GM23338 (cell line): ENCODE measurements at places on chromosomes 2 and 18. TPM values are rescaled to one million over a fixed set of nuclear protein-coding genes. Genes with fewer than 3 reads are reported as not detected.

GRCh38 chr2:217079165-217079564 lies 219.3 kb upstream of the TNP1 start:
- H3K27me3 ChIP-seq = no peaks in the 10 kb centered on the region
- no peak for DNase-seq
- H3K27ac ChIP-seq = no peak overlapping the region
- H3K4me1 ChIP-seq = no peaks in the 10 kb centered on the region

- DNase-seq = peak; percentile 13
- no peaks in the 10 kb centered on the region for H3K36me3 ChIP-seq
- no peak overlapping the region for H3K27ac ChIP-seq
- no peaks in the 10 kb centered on the region for H3K27me3 ChIP-seq
Observed at GRCh38 chr18:50696929-50697328, 122.9 kb downstream of the MRO start.

GRCh38 chr2:3626812-3627499 lies 31.0 kb upstream of the ALLC start:
- no peaks in the 10 kb centered on the region for H3K36me3 ChIP-seq
- no peaks in the 10 kb centered on the region for H3K27me3 ChIP-seq
- no peak overlapping the region for H3K27ac ChIP-seq
- no peak overlapping the region for H3K4me3 ChIP-seq
- no peak for DNase-seq
- no peaks in the 10 kb centered on the region for H3K4me1 ChIP-seq

DNA sequence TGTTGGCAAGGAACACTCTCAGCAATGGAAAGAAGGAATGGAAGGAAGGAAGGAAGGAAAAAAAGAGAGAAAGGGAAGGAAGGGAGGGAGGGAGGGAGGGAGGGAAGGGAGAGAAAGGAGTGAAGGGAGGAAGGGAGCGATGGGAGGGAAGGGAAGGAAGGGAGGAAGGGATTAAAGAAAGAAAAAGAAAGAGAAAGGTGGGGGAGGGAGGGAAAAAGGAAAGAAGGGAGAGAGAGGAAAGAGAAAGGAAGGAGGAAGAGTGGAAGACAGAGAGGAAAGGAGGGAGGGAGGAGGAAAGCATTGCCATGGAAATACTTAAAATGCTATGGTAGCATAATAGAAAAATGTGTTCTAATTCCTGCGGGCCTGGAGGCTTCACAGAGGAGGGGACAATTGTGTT lies 22.4 kb downstream of the TTR start:
- no peaks in the 10 kb centered on the region for H3K27me3 ChIP-seq
- H3K4me3 ChIP-seq = no peak overlapping the region
- no peak overlapping the region for H3K27ac ChIP-seq
- no peaks in the 10 kb centered on the region for H3K36me3 ChIP-seq
- DNase-seq = no peak

GRCh38 chr2:235161565-235161964 lies 209.7 kb downstream of the SH3BP4 start:
- H3K4me1 ChIP-seq = peaks cover 8% of the 10 kb centered on the region
- no peaks in the 10 kb centered on the region for H3K27me3 ChIP-seq
- no peaks in the 10 kb centered on the region for H3K36me3 ChIP-seq
- no peak overlapping the region for H3K27ac ChIP-seq

DNA sequence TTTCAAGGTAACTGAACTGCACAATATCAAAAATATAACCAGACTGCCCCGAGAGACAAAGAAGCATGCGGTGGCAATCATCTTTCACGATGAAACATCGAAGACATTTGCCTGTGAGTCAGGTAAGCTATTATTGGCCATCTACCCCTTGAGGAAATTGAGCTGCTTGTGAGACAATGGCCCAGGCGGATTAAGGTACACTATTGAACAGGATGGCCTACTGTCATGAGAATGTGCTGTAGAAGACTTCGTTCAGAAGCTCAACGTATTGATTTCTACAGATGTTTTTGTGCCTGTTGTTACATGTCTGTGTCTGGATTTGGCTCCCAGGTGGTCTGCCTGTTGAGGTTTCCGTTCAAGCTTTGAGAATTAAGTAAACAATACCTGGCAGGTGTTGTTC lies 198.7 kb downstream of the DOK6 start:
- no peaks in the 10 kb centered on the region; the same call in 1 of the 2 replicates for H3K36me3 ChIP-seq
- DNase-seq = no peak
- H3K4me3 ChIP-seq = no peak overlapping the region

GRCh38 chr2:187566266-187566665 lies 12.0 kb upstream of the TFPI start:
- H3K4me3 ChIP-seq = no peak overlapping the region
- no peaks in the 10 kb centered on the region for H3K27me3 ChIP-seq
- H3K4me1 ChIP-seq = peaks cover 8% of the 10 kb centered on the region; the same call in 1 of the 2 replicates
- no peak overlapping the region for H3K27ac ChIP-seq
- H3K36me3 ChIP-seq = no peaks in the 10 kb centered on the region

DNA sequence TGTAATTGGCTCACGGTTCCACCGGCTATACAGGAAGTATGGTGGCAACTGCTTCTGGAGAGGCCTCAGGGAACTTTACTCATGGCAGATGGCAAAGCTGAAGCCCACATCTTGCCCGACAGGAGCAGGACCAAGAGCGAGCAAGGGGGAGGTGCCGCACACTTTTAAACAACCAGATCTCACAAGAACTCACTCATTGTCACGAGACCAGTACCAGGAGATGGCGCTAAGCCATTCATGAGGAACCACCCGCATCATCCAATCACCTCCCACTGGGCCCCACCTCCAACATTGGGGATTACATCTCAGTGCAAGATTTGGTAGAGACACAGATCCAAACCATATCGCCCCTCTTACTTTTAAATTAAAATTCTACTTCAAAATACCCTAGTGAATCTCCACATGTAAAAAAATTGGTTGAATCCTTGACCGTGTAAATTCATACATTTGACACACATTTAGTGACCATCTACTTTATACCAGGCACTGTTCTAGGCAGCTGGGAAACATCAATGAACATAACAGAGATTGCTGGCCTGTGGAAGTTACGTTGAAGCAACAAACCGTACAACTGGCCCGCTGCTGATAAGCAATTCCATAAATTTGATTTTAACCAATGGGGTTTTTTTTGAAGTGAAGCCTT lies 87.6 kb downstream of the ALPK2 start:
- peak; percentile 81 for DNase-seq
- H3K4me1 ChIP-seq = peaks cover 25% of the 10 kb centered on the region
- H3K4me3 ChIP-seq = no peak overlapping the region

- H3K4me3 ChIP-seq = no peak overlapping the region
- H3K27me3 ChIP-seq = no peaks in the 10 kb centered on the region
- no peak for DNase-seq
- no peak overlapping the region for H3K27ac ChIP-seq
- H3K4me1 ChIP-seq = no peaks in the 10 kb centered on the region
Observed at GRCh38 chr2:11697103-11697871, 27.3 kb upstream of the NTSR2 start.

- peaks cover 5% of the 10 kb centered on the region for H3K27me3 ChIP-seq
- DNase-seq = no peak
- H3K36me3 ChIP-seq = no peaks in the 10 kb centered on the region
- H3K27ac ChIP-seq = no peak overlapping the region
- no peak overlapping the region for H3K4me3 ChIP-seq
- no peaks in the 10 kb centered on the region for H3K4me1 ChIP-seq
Observed at GRCh38 chr2:84849271-84849952, 31.5 kb downstream of the TRABD2A start.

GRCh38 chr2:240399419-240400324 lies 35.8 kb upstream of the GPC1 start:
- no peak overlapping the region for H3K4me3 ChIP-seq
- no peaks in the 10 kb centered on the region for H3K27me3 ChIP-seq
- H3K4me1 ChIP-seq = no peaks in the 10 kb centered on the region
- no peaks in the 10 kb centered on the region for H3K36me3 ChIP-seq

DNA sequence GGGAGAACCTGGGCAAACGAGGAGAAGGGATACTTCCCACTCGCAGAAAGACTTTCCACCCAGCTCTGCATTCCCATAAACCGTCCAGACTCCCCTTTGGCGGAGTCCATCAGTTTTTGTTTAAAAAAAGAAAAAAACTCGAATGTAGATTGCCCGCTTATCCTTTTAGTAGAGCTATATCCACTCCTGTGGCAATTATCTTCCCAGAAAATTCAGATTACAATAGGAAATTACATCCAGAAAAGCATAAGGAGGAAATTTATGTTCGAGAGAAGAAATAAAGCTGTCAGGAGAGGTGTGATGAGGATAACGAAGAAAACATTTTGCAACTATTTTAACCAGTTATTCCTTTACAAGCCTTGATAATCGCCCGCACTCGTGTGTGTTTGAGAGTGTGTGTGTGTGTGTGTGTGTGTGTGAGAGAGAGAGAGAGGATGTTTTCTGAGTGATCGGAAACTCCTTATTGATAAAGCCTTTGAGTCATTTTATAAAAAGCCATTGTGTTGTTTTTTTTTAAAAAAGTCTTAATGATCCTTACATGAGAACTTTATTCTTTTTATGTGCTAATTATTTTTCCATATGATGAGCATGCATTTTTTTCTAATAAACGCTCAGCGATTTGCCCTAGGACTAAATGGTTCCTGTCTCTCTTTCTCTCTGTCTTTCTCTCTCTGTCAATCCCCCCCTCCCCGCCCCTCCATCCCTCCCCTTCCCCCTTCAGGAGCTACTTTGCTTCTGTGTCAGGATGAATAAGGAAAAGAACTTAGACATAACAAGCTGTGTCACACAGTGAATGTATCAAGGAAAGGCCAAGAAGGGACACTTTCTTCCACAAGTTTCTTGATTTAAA lies 1.1 kb upstream of the PPP3R1 start:
- no peaks in the 10 kb centered on the region for H3K27me3 ChIP-seq
- no peak for DNase-seq
- H3K4me3 ChIP-seq = peak overlapping the region; percentile 88
- peak overlapping the region; percentile 53; the same call in 1 of the 2 replicates for H3K27ac ChIP-seq
- peaks cover 49% of the 10 kb centered on the region for H3K4me1 ChIP-seq

DNA sequence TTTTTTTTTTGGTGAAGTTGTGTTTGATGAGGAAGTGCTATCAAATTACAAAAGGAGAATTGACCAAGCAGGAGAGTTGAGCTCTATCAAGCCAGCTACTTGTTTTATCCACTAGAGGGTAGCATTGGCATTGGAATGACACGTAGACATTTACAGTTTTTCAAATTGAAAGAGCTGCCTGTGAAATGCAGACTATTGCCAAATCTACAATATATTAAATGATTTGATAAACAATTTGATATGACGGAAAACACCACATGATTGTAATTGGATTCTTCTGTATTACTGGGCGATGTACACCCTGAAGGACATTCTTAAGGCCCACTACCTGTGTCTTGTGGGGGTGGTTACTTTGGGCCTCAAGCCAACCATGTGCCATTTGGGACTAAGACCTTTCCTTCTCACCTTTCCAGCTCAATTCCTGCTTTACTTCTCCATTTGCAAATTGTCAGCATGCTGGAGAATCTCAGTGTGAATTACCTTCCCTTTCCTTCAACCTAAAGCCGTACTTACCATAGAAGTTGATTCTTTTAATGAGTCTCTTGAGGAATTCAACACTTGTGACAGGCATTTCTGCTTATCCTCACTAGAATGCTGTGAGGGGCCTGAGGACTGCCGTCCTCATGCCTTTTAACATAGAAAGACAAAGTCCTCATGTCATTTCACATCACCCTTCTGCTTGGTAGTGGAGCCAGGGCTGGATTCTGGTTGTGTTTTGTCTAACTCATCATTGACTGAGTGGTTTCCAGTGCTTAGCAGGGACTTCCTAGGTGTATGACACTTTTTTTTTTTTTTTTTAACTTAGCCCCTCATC lies 134.8 kb upstream of the THUMPD2 start:
- no peak overlapping the region for H3K27ac ChIP-seq
- H3K4me1 ChIP-seq = peaks cover 10% of the 10 kb centered on the region; the same call in 1 of the 2 replicates
- H3K36me3 ChIP-seq = no peaks in the 10 kb centered on the region
- H3K27me3 ChIP-seq = no peaks in the 10 kb centered on the region
- no peak overlapping the region for H3K4me3 ChIP-seq
- peak; percentile 81 for DNase-seq

DNA sequence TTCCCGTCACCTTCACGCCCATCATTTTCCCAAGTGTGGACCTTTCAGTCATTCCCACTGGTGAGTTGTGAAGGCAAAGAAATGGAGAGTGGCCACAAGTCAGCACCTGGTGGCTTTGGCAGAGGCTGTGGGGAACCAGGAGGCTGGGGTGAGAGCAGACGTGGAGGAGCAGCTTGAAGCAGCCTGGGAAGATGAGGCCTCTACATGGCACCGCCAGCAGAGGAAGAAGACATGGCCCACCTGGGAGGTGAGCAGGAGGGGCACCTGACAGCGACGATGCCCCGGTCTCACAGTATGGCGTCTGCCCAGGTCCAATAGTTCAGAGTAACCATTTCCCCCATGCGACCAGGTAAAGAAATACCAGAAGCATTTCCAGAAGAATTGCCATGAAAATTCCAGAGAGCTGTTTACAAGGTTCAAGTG lies 69.0 kb downstream of the TPO start:
- no peaks in the 10 kb centered on the region for H3K36me3 ChIP-seq
- H3K4me3 ChIP-seq = no peak overlapping the region
- no peaks in the 10 kb centered on the region for H3K4me1 ChIP-seq
- no peaks in the 10 kb centered on the region for H3K27me3 ChIP-seq

DNA sequence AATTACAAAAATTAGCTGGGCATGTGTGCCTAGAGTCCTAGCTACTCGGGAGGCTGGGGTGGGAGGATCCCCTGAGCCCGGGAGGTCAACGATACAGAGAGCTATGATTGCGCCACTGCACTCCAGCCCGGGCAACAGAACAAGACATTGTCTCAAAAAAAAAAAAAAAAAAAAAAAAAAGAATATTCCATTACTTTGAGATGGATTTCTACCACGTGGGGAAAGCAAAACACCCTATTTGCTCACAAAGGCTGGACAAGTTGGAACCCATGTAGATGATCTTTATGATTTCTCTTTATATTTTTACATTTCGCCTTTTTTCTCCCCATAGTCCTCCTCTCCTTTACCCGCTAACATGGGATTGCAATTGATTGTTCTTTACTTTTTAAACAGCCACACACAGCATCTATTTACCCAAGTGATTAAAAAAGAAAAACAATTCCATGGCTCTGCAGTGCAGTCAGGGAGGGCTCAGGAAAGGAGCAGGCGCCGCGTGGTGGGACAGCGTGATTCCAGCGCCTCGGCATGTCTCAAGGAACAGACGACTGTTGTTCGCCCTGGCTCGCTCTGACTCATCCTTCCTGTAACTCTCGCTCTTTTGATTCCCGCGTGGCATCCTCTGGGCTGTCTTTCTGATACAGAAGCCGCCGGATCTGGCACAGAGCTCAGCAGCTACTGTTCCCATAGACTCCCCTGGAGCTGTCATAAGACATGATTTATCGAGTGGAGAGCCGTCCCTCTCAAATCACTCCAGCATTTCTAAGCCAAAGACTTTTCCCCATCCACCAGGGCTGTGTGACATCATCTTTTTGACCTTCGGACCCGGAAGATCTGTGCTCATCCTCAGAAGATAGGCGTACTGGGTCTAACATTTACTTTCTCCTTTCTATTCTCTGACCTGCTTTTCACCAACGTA lies 230.4 kb upstream of the AGAP1 start:
- H3K4me3 ChIP-seq = no peak overlapping the region
- peaks cover 3% of the 10 kb centered on the region; the same call in 1 of the 2 replicates for H3K4me1 ChIP-seq
- peak; percentile 11 for DNase-seq

Gene RND3
- 55.3 and 55.7 TPM in 2 replicates for total RNA-seq

Gene AKAIN1
- total RNA-seq = not detected in 2 replicates

Gene SP5
- total RNA-seq = 0.21 TPM in 1 of 2 replicates, not detected in the other

Gene ABCG8
- total RNA-seq = 0.31 and 0.35 TPM in 2 replicates

Gene TTN
- total RNA-seq = 8.3 and 12.5 TPM in 2 replicates

Gene C2orf66
- not detected in 2 replicates for total RNA-seq

Gene NGEF
- 4.2 and 5.4 TPM in 2 replicates for total RNA-seq

Gene TMEM163
- total RNA-seq = 0.85 and 1.1 TPM in 2 replicates
